CD4-positive, alpha-beta T cell treated with Interleukin-10 for 1 hour (primary cell): ENCODE measurements at places on chromosomes 7 and 10.

- DNase-seq, result no peak
Observed at GRCh38 chr10:69965086-69965485, 87.6 kb upstream of the MACROH2A2 start.

GRCh38 chr7:17983221-17984062 is 43.1 kb upstream of the SNX13 start:
- DNase-seq, result no peak

GRCh38 chr7:130350945-130351790 is 6.6 kb downstream of the CPA5 start:
- DNase-seq, result no peak

- DNase-seq, result no peak
Observed at GRCh38 chr7:107953924-107954303, 49.0 kb downstream of the LAMB1 start.

GRCh38 chr7:44285561-44285960 is 39.8 kb downstream of the CAMK2B start:
- no peak for DNase-seq

DNA sequence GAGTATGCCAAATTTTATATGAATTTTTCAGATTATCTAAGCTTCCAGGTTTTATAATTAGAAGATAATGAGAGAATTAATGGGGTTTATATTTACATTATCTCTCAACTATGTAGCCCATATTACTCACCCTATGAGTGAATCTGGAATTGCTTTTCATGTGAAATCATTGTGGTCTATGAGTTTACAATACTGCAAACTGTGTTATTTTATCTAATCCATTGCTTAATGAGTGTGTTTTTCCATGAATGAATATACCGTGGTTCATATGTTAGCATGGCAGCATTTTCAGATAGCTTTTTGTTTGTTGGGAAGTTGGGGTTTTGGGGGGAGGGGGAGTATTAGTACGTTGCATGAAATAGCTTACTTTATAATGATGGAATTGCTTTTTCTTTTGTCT is 44.5 kb downstream of the FGFBP3 start:
- DNase-seq, result no peak

DNA sequence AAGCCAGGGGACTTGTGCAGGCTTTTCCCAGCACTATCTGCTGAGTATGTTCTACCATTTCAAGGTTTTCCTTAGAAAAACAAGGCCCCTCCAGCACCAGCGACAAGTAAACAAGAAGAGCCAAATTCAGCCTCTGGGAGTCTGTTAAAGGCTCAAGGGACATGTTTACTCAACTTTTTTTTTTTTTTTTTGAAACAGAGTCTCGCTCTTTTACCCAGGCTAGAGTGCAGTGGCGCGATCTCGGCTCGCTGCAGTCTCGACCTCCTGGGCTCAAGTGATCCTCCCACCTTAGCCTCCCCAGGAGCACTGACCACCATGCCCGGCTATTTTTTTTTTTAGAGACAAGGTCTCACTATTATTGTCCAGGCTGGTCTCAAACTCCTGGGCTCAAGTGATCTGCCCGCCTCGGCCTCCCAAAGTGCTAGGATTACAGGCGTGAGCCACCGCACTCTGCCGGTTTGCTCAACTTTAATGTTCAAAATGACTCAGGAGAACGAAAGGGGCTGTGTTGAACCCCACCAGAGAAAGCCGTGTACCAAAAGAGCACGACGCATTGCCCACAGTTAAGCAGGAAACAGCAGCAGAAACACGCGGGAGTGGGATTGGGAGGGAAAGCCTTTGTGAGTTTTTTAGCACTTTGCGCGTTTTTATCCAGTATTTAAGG is 772 bp downstream of the PRDX3 start:
- no peak for DNase-seq

- no peak for DNase-seq
Observed at GRCh38 chr10:63972949-63973827, 452.0 kb downstream of the REEP3 start.
